ENCODE measurements at places on chromosomes 5 and 9. TPM values are rescaled to one million over a fixed set of nuclear protein-coding genes. Genes with fewer than 3 reads are reported as not detected.

The EMB gene
- 0.22 TPM for total RNA-seq

The AMBP gene
- not detected for total RNA-seq

The ARSB gene
- 43.7 TPM for total RNA-seq

The GRXCR2 gene
- not detected for total RNA-seq

DNA sequence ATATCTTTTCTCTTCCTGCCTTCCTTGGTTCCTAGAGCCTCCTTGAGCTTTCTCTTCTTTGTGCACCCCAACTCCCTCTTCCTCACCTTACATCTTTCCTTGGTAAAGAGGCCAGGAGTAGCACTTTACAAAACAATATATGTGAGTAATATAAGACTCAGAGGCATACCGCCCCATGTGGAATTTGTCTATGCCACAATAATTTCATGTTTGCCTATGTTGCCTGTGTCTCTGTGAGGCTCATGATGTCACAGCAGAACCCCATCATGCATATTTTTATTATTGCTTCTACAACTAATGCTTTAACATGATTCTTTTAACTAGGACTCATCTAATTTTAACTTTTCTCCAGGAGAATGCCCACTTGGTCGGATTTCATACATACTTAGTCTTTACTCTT is 15.0 kb upstream of the LVRN start:
- H3K36me3 ChIP-seq, result no peaks in the 10 kb centered on the region
- peak overlapping the region; percentile 81 for H3K27ac ChIP-seq
- H3K27me3 ChIP-seq, result no peaks in the 10 kb centered on the region
- peak; percentile 84 for DNase-seq
- H3K4me3 ChIP-seq, result no peak overlapping the region
- peaks cover 37% of the 10 kb centered on the region for H3K4me1 ChIP-seq

GRCh38 chr9:133327834-133328484 is 8.0 kb downstream of the SURF6 start:
- no peak overlapping the region for H3K4me3 ChIP-seq
- H3K4me1 ChIP-seq, result no peaks in the 10 kb centered on the region
- no peaks in the 10 kb centered on the region for H3K27me3 ChIP-seq
- no peak overlapping the region for H3K27ac ChIP-seq

The MAPKAP1 gene
- total RNA-seq, result 75.1 TPM

DNA sequence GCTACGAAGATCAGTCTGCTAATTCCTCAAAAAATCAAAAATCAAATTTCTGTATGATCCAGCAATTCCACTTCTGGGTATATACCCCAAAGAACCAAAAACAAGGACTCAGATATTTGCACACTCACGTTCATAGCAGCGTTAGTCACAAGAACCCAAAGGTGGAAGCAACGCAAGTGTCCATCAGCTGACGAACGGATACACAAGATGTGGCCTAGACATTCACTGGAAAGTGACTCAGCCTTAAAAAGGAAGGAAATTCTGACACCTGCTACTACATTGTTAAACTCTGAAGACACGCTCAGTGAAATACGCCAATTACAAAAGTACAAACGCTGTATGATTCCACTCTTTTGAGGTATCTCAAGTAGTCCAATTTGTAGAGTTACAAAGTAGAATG is 93.3 kb downstream of the OTULIN start:
- H3K4me3 ChIP-seq, result no peak overlapping the region
- H3K27me3 ChIP-seq, result no peaks in the 10 kb centered on the region
- no peaks in the 10 kb centered on the region for H3K4me1 ChIP-seq
- no peak for DNase-seq

DNA sequence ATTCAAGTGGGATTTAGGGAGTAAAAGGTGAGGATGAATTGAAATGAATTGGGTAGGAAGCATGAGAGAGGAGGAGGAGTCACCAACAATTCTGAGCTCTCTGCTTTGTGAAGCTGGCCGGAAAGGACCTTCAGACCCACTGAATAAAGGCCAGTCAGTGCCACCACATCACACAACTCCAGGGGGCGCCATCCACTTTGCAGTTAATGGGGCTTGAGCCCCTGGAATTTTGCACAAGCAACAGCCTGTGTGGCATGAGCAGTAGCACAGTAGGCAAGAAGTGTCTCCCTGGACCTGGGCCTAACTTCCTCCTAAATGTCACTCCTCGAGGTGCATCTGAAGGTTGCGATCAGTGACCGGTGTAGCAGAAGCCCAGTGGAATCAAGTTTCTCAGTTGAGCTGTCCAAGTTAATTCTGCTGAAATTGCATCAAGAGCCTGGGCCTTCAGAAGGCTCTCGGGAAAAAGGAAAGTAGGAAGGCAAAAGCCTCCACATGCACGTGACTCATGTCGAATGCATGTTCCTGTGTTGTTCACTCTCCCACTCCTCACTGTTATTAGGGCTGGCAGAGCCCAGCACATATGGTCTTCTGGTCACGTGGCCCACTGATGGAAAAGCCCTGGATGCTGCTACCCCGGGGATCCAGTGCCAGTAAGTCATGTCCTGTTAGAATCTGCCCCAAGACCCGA is 27.8 kb upstream of the GLIS3 start:
- H3K27me3 ChIP-seq, result no peaks in the 10 kb centered on the region
- no peaks in the 10 kb centered on the region for H3K36me3 ChIP-seq
- no peak overlapping the region for H3K4me3 ChIP-seq
- DNase-seq, result peak; percentile 54
- no peak overlapping the region for H3K27ac ChIP-seq

All from GM23248 (cell line).